ENCODE measurements at places on chromosomes 6 and 20. TPM values are rescaled to one million over a fixed set of nuclear protein-coding genes. Genes with fewer than 3 reads are reported as not detected.

The C20orf144 gene
- total RNA-seq = 0.16 TPM

The ADGB gene
- not detected for total RNA-seq

The FOXA2 gene
- 1.0 TPM for total RNA-seq

The COX4I2 gene
- total RNA-seq = not detected

The MYB gene
- total RNA-seq = 140 TPM

The PHACTR3 gene
- not detected for total RNA-seq

The EEF1E1 gene
- 150 TPM for total RNA-seq

The NHSL1 gene
- 0.25 TPM for total RNA-seq

The SLC22A2 gene
- total RNA-seq = not detected

The ALDH5A1 gene
- 20.5 TPM for total RNA-seq

The ATP9A gene
- 0.42 TPM for total RNA-seq

The COMMD7 gene
- 41.5 TPM for total RNA-seq

The CDH4 gene
- total RNA-seq = not detected

The ADGRF1 gene
- total RNA-seq = 0.22 TPM

The FAM110A gene
- total RNA-seq = 15.5 TPM

The NRM gene
- total RNA-seq = 32.9 TPM

The ERMARD gene
- total RNA-seq = 24.0 TPM

The CTSZ gene
- total RNA-seq = 84.7 TPM

The CST3 gene
- total RNA-seq = 113 TPM

The TP53TG5 gene
- not detected for total RNA-seq

The MYLK4 gene
- 0.02 TPM for total RNA-seq

The SLC17A2 gene
- not detected for total RNA-seq

The RNF39 gene
- not detected for total RNA-seq

The BMP2 gene
- not detected for total RNA-seq

The CALHM5 gene
- 0.02 TPM for total RNA-seq

The FAM184A gene
- total RNA-seq = 13.6 TPM

The WFDC2 gene
- total RNA-seq = not detected

The PROCR gene
- 4.1 TPM for total RNA-seq

The PAK5 gene
- not detected for total RNA-seq

The LY6G6D gene
- total RNA-seq = not detected

The SLC23A2 gene
- total RNA-seq = 5.1 TPM

The DEFB132 gene
- total RNA-seq = not detected

The PBOV1 gene
- not detected for total RNA-seq

The FAM209B gene
- not detected for total RNA-seq

The LST1 gene
- 1.7 TPM for total RNA-seq

The JAG1 gene
- total RNA-seq = 0.36 TPM

The MANEA gene
- total RNA-seq = 11.4 TPM

The TBXT gene
- total RNA-seq = not detected

The CLVS2 gene
- 0.13 TPM for total RNA-seq

The DEF6 gene
- 37.8 TPM for total RNA-seq

The TAAR1 gene
- total RNA-seq = not detected

The PRSS35 gene
- total RNA-seq = not detected

The SLC35D3 gene
- not detected for total RNA-seq

The ACSS1 gene
- 0.67 TPM for total RNA-seq

The HTR1E gene
- total RNA-seq = not detected

The EYS gene
- total RNA-seq = 0.13 TPM

The DAAM2 gene
- 0.04 TPM for total RNA-seq

The TREM1 gene
- total RNA-seq = not detected

The MYCT1 gene
- total RNA-seq = not detected

The ASIP gene
- not detected for total RNA-seq

The AFDN gene
- 106 TPM for total RNA-seq

The ULBP1 gene
- 3.5 TPM for total RNA-seq

The CLDN20 gene
- not detected for total RNA-seq

Data from K562 (cell line).